ENCODE measurements at places on chromosomes 12 and 14. TPM values are rescaled to one million over a fixed set of nuclear protein-coding genes. Genes with fewer than 3 reads are reported as not detected.

DNA sequence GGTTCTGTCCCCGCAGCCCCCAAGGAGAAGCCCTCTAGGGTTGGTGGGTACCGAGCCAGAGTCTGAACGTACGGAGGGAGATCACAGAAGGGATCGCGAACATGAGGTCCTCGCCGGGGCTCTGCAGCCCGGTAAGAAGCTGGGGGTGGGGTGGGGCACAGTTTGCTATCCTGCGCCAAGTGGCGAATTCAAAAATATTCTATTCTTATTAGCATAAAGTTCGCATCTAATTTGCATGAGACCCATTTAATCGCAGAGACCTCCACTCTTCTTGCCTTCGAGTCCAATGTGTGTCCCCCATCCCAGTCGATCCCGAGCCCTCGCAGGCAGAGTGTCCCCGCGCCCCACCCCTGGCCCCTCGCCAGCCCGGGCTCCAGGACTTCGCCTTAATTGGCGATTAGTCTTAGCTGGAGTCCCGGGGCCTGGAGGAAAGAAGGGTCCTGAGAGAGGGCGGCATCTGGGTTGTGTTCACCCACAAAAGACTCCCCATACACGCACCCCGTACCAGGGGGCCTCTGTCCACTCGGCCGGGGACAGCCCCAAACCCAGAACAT, 604 bp upstream of the ARHGEF25 start:
- peak; percentile 30 for DNase-seq

GRCh38 chr12:19498099-19498498, 58.8 kb downstream of the AEBP2 start:
- no peak for DNase-seq

PLA2G1B gene
- 0.99 TPM for total RNA-seq

GRCh38 chr12:122558745-122559641, 31.9 kb downstream of the KNTC1 start:
- no peak for DNase-seq

OAS2 gene
- total RNA-seq, result 104 TPM

DNA sequence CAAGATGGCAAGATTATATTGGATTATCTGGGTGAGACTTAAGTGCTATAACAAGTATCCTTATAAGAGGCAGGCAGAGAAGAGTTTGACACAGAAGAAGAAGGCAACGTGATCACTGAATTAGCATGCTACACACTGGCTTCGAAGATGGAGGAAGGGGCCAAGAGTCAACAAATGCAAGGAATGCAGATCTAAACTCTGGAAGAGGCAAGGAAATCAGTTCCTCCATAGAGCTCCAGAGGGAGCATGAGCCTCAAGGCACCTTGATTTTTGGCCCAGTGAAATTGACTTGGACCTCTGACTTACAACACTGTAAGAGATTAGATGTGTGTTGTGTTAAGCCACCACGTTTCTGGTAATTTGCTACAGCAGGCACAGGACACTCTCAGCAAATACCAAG, 536.4 kb upstream of the SEL1L start:
- no peak for DNase-seq

KIF5A gene
- total RNA-seq, result 1.3 TPM

DNA sequence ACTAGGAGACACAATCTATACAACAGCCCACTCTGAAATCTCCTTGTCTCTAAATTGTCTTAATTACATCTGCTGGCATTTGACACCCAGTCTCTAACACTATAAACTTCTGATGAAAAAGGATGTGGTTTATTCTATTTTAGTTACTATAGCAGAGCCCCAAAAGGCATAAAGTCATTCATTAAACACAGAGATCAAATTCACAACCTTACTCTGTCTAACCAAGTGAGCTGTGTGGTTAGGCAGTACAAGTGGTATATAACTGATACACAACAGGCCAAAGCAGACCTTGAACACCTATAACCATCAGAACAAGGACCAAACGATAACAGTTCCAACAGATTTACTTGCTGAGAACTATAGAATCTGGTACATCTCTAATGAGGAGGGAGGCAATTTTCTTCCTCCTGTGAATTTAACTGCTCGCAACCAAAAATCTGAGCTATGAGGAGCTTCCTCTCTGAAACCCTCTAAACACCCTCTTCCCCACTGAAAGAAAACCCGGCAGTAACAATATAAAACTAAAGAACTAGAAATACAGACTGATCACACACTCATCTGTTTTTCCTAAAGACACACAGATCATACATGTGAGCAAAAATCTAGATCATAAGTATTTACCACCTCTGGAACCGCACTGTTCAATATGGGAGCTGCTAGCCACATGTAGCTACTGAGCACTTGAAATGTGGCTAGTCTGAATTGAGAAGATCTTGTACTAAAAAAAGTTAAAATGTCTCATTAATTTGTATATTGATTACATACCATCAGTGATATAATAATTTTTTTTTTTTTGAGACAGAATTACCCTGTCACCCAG, 17.7 kb downstream of the SPPL3 start:
- no peak for DNase-seq

DNA sequence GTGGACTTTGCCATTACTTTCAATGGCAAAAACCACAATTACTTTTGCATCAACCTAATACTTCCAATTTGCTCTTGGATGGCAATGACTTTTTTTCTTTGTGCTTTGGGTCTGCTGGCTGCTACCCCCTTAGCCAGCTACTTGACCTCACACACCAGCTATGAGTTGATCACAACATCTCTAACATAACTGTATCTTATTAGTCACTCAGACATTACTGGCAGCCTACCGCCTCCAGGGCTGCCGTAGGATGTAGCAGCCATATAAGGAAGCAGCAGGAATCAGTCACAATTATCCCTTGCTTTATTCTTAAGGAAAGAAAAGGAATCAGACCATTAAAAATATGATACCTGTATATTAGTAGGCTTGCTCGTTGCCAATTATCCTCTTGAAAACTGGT, 260.5 kb downstream of the ADAMTS20 start:
- DNase-seq, result no peak

DNA sequence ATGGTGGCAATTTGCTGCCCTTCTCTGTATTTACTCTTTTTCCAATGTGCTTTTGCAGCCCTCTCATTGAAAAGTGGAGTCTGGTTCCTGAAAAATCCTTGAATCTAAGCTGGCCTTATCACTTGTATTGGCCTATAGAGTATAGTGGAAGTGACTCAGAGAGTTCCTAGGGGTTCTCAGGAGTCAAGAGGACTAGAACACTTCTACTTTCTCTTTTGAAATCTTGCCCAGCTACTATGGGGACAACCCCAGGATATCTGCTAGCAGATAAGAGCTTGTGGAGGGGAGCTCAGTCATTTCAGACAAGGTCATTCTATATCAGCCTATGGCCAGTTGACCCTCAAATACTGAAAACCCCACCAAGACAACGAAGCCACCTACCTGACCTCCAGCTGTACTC, 26.7 kb upstream of the WSCD2 start:
- DNase-seq, result no peak

DNA sequence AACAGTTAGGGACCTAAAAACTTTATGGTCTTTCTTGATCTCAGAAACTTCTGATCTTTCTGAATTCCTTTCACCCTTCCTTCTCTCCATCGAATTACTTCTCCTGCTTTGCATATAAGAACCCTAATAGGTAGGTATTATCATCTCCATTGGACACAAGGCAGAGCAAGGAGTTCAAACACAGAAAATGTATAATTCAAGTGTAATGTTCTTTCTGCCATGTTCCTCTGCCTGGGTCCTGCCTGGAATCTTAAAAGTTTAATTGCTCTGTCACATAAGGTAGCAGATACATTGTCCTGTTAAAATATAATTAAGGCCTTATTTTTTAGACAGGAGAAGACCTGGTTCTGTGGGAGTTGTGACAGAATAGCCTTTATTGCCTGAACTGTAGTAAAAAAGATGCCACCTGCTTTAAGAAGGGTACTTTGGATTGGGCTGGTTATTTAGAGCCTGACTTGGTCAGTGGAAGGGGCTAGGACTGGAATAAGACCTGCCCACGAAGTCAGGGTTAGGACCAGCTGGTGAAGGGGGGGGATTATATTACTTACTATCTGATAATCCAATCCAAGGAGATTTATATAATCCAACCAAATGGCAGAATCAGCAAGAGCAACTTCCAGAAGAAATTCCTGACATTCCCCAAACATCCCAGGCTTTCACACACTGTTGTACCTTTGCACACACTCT, 10.4 kb downstream of the G2E3 start:
- no peak for DNase-seq

All from activated CD8-positive, alpha-beta T cell treated with anti-CD3 and anti-CD28 coated beads for 36 hours (primary cell).